Stimulated activated CD4-positive, alpha-beta T cell treated with anti-CD3 and anti-CD28 coated beads, Interleukin-1b, Interleukin-23, amount 100 ng/mL, for 24 hours (primary cell): ENCODE measurements at places on chromosomes 1 and 21.

- DNase-seq = no peak
Observed at GRCh38 chr1:232973652-232974611, 23.5 kb downstream of the NTPCR start.

DNA sequence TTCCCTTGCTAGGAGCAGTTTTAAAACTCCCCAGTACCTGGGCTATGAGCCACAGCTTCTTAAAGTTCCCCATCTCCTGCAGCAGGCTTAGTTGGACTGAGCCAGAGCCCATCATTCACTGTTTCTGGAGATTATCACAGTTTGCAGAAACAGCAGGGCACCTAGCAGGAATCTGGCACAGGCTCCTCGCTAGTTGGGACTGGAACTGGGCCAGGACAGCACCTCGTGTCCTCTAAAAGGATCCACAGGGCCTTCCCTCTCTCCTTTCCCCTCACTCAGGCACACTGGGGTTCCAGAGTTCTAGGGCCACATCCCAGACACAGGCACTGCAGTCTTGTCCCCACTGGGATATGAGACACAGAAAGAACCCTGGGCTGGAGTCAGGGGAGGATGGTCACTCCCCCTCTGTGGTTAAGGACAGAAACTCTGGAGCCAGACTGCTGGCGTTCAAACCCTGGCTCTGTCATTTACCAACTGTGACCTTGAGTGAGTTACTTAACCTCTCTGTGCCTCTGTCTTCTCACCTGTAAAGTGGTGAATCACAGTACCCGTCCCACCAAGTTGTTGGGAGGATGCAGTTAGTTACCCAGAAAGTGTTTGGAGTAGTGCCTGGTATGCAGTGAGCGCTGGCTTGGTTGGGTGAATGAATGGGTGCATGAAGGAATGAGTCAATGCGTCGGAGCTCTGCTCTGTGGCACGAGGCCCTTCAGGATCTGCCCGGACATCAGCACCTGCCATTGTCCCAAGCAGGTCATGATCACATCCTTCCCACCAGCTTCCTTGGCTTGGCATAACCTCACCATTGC lies 18.8 kb upstream of the ECE1 start:
- DNase-seq = no peak

- DNase-seq = no peak
Observed at GRCh38 chr1:157403203-157403602, 149.1 kb downstream of the FCRL5 start.

DNA sequence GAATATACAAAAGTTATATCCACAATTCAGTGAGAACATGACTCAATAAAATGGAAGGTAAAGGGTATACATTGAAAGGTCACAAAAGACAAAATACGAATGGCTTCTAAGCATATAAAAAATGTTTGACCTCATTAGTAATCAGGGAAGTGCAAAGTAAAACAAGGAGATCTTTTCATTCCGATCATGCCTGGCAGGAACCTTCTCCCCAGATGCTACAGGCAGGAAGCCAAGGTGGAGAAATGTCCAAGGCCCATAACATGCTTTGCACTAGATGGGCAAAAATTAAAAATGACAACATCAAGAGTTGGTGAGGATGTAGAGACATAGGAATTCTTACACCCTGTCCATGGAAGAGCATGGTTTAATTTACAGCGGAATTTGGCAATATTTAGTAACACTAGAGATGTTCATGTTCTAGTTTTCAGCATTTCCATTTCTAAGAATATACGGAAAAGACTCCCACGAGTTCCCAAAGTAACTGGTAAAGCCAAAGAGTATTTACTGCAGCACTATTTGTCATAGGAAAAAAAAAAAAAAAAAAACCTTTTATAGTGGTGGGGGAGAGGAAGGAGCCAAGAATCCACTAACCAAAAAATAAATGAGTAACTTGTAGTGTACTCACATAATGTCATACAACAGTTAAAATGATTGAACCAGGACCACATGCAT lies 184.5 kb upstream of the KAZN start:
- no peak for DNase-seq

DNA sequence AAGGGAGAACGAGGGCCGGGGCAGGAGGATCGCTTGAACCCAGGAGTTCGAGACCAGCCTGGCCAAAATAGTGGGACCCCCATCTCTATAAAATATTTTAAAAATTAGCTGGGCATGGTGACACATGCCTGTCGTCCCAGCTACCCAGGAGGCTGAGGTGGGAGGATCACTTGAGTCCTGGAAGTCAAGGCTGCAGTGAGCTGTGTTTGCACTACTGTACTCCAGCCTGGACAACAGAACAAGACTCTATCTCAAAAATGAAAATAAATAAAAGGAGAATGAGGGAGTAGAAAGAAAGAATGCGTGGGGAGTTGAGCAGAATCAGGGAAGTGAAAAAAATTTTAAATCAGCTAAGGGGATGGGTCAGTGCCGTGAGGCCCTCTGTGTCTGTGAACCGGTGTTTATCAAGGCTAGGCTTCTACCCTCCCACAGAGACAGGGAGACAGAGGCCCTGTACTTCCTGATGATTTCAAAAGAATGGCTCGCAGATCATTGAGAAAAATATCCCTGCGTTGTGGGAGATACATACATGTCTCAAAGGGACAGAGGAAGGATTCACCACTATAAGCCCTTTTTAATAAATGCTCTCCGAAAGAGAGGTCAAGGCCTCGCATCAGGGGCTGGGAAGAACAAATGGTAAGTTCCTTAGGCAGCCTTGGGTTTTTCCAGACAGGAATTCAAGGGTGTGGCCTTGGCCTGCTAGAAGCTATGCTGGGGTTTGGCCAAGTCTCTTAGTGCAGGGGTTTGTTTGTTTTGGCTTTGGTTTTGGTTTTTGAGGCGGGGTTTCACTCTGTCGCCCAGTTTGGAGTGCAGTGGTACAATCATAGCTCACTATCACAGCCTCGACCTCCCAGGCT lies 20.7 kb downstream of the IL10RB start:
- DNase-seq = no peak

DNA sequence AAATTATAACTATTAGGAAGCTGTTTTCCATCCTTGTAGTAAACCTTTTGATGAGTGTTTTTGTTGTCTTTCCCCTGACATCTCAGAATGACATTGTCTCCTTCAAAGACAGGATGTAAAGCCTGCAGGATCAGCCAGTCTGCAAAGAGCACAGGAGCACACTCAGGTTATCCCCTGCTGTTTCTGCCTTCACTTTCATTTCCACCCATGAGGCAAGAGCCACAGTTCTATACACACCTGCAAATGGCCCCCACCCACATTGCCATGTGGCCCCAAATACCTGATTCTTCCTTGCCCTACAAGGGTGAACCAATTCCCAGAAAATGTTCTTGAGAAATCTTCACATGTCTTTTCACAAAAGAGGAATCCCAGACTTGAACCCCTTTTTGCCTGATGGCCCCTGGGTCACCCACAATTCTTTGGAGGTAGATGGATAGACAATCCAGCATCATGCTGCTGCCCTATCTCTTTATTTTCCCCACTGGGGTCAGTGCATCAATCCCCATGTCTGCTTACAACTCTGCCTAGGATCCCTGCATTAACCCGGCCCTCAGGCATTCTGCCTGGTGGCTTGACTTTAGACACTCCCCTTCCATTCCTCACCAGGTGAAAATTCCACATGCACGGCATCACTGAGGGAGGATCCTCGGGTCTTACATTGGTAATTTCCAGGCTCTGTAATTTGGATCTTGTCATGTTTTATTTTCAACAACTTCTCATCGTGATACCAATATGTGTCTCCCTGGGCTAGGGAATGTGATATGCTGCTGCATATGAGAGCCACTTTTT lies 2.6 kb downstream of the FCRL3 start:
- no peak for DNase-seq

- DNase-seq = no peak
Observed at GRCh38 chr1:223364685-223365382, 858 bp upstream of the SUSD4 start.

- no peak for DNase-seq
Observed at GRCh38 chr1:151847867-151848596, 5.5 kb downstream of the THEM5 start.
